Stimulated activated CD8-positive, alpha-beta memory T cell treated with anti-CD3 and anti-CD28 coated beads, Interleukin-7, amount 100 ng/mL, for 1 hour (primary cell): ENCODE measurements at places on chromosomes 7 and 10.
A peak's percentile ranks its signal among the peaks of the same experiment; 100 is the strongest.

DNA sequence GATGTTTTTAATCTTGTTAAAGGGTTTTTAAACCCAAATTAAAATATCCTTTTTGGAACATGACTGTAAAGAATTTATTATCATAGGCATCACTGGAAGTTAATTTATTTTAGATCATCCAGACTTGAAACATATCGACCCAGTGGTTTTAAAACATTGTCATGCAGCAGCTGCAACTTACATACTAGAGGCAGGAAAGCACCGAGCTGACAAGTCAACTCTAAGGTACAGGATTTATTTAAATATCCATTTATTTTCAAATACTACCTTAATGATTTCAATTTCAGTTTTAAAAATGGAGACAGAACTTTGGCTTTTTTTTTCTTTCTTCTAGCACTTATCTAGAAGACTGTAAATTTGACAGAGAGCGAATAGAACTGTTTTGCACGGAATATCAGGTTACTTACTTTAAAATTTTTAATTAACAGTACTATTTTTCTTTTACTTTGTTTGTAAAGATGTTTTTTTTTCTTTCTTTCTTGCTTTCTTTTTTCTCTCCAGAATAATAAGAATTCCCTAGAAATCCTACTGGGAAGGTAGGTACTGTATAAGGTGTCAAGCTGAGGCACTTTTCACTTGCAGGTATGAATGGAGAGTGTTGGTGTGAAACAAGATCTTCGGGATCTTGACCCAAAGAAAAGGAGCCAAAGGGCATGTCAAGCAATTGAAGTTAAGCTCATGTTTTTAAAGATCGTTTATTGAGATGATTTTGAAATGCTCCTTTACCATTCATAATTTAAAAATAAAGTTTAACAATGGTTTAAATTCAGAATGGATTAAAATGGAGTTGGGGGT lies 1.8 kb downstream of the COMMD3 start:
- DNase-seq: no peak

DNA sequence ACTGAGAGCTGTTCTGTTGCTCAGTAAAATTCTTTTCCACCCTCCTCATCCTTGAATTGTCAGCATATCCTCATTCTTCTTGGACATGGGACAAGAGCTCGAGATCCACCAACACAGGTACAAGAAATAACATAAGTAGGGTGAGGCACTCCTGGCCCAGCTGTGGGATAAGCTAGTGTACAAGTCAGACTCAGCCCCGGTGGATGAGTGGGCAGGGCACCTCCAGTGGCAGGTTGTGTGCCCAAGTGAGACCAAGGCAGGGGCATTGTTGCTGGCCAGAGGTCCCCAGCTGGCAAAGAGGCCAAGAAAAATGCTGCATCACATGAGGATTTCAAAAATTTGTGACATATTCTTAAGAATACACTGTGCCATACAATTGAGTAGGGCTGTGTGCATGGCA lies 402.0 kb upstream of the ZWINT start:
- DNase-seq: no peak

DNA sequence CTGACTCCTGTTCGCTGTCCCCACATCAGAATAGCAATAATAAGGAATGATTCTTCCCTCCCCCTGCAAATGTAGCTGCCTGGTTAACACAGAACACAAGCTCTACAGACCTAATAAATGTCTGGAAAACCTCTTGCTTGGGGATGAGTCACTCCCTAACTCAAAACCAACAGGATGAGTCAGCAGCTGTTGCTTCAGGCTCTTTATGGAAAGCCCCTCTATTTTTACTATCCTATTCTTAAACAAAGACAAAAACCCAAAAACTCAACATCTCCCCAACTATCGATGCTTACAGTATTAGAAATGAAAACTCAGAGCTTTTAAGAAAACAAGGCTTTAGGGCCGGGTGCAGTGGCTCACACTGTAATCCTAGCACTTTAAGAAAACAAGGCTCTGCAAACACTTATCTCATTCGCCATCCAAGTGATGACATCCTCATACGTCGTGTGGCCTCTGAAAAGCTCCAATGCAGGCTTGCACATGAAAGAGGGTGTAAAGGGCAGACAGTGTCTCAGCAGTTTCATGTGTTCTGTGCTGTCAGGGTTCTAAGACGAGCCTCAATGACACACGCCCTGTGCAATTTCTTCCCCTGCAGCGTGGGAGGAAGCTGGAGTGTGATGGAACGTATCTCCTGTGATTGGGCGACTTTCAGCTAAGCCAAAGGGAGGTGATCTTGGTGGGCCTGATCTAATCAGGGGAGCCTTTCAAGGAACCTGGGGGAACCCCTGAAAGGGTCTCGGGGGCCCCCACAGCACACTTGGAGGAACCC lies 70.1 kb downstream of the AMZ1 start:
- DNase-seq: no peak

- DNase-seq: no peak
Measured at GRCh38 chr7:110309941-110310340, 781.0 kb upstream of the LRRN3 start.

- DNase-seq: no peak
Measured at GRCh38 chr10:11294831-11295450, 277.3 kb downstream of the CELF2 start.

DNA sequence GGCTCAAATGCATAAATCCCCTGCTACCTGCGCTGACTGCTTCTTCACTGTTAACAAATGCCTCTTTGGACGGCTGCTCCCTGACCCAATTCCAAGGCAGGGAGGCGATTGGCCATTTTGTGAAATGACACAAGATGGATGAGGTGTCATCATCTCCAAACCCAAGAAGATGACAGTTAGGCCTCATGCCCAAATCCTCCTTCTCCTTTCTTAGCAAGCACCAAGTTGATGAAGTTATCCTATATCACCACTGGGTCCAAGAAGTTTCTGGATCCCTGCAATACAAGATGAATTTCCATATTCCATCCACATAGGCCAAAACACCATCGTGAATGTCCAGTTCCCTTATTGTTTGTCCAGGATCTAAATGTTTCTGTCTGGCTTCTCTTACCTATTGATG lies 98.5 kb upstream of the RAB11FIP2 start:
- no peak for DNase-seq

- DNase-seq: no peak
Measured at GRCh38 chr7:108145401-108145800, 15.2 kb upstream of the LAMB4 start.

- no peak for DNase-seq
Measured at GRCh38 chr10:47008769-47009168, 97.5 kb downstream of the PTPN20 start.

- peak; percentile 25 for DNase-seq
Measured at GRCh38 chr7:101538596-101539459, 90.3 kb downstream of the MYL10 start.

GRCh38 chr10:132359305-132360040 lies 27.5 kb downstream of the LRRC27 start:
- DNase-seq: no peak
